Motor neuron (in vitro differentiated cells): ENCODE measurements at places on chromosomes 16 and 17.

DNA sequence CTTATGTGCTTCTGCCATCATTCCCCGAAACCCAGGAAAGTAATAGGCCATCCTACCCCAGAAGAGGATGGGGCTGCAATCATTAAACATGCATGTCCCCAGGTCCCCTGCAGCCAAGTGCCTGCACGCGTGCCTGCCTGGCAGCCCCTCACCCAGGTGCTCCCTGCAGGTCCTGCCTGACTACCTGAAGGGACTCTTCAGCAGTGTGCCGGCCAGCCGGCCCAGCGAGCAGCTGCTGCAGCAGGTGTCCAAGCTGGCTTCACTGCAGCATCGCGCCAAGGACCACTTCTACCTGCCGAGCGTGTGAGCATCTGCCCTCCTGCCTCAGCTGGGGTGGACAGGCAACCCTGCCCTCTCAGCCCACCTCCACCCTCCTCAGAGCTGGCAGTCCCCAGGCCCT lies 16.2 kb upstream of the ALKBH5 start:
- ATAC-seq = no peak

DNA sequence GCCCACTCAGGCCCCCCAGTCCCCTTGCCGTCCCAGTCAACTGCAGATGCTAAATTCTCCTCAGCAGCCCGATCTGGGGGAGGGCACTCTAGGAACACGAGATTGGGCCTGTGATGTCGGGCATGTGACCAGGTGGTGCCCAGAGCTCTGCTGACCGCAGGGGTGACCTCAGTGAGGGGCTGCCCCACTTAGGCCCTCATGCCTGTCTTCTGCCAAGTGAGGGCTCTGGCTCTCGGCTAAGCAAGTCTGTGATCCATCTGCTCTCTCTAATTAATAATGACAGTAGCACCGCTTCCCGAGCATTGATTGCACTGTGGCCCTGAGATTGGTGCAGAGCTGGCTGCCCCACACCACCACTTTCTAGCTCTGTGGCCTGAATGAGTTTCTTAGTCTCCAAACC lies 138.8 kb downstream of the MRM1 start:
- ATAC-seq = no peak

- ATAC-seq = no peak
These were observed 54.0 kb downstream of the AKAP1 start for GRCh38 chr17:57138956-57139576.

DNA sequence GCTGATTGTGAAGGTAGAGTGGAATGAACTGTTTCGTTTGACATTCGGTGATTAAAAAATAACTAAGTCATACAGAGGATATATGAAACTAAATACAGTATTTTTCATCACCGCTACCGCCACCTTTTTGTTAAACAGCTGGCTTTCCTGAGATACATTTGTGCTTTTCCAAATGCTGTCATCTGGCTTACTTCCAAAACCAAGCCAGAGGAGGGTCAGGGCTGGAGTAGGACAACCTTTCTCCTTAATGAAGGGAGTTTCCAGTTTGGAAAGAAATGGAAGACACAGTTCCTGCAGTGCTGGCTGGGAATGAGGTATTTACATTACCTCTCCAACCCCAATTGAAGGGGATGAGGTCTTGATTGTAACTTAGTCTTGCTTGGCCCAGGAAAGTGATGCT lies 3.2 kb downstream of the TNRC6C start:
- no peak for ATAC-seq

DNA sequence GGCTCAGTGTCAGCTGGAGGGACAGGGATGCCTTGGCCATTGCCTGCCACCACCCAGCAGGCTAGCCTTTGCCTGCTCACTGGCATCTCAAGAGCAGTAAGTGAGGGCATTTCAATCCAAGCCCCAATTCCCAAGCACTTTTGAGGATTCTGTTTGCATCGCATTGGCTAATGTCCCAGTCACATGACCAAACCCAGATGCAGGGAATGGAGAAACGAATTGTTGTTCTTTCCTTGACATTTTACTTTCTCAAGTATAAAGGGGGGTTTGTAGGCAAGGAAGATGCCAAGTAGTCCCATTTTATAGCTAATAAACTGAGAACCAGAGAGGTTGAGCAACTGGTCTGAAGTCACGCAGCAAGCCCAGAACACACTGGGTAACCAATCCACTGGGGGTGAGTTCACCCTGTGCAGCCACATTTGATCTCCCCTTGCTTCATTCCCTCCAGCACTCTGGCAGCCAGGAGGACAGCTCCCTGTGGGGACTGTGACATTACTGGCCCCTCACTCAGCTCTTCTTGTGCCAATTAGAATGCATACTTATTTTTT lies 193.8 kb upstream of the CACNG3 start:
- no peak for ATAC-seq

- no peak for ATAC-seq
These were observed 8.7 kb upstream of the CAPN15 start for GRCh38 chr16:518858-519257.

DNA sequence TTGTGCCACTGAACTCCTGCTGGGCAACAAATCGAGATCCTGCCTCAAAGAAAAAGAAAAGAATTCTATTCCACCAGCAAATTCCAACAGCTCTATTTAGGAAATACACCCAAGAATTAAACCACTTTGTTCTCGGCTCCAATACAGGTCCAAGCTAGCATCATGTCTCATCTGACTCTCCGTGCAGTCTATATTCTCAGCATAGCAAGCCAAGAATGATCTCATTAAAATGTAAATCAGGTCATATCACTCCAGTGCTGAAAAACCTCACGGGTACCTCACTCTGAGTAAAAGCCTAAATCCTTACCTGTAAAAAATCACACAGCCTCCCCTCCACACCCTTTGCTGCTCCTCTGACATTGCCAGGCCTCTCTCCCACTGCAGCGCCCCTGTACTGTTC lies 23.9 kb downstream of the UBE2G1 start:
- no peak for ATAC-seq

GRCh38 chr17:37164057-37164456 lies 211.7 kb upstream of the C17orf78 start:
- no peak for ATAC-seq

DNA sequence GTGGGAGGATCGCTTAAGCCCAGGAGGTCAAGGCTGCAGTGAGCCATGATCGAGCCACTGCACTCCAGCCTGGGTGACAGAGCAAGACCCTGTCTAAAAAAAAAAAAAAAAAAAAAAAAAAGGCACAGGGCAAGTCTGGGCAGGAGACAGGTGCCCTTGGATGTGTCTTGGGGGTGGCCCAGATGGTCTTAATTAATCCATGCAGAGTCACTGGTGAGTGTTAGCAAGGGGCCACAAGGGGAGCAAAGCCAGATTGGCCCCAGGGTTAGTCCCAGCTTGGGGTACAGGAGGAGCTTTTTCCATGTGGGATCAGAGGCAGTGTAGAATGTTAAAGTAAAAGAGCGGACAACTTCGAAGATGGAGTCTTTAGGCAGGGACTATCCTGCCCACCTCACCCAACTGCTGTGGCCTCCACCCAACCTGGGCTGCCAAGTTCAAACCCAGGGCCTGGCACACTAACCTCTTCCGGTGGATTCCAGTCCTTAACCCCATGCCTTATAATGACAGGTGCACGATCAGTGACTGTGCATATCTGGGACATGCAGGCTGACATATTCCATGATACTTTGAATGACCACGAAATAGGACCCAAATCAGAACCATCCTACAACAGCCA lies 32.2 kb upstream of the MFSD6L start:
- ATAC-seq = no peak

GRCh38 chr16:2324296-2324859 lies 16.1 kb downstream of the ABCA3 start:
- no peak for ATAC-seq

- ATAC-seq = no peak
These were observed 31.5 kb upstream of the GRIN2A start for GRCh38 chr16:10213748-10214147.

GRCh38 chr16:12958366-12958765 lies 57.0 kb downstream of the SHISA9 start:
- ATAC-seq = no peak

DNA sequence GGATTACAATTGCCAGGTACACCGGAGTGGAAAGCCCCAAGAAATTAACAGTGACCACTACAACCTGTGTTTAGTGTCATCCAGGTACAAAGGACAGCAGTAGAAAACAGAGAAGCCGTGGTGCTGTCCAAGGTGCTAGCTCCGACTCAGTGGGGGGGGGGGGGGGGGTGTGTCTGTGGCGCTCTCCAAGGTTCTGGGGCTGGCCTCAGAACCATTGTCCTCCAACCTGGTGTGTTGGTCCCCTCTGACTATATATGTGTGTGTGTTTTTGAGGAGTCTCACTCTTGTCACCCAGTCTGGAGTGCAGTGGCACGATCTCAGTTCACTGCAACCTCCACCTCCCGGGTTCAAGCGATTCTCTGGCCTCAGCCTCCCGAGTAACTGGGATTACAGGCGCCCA lies 5.8 kb upstream of the ZNF23 start:
- peak; percentile 36 for ATAC-seq

DNA sequence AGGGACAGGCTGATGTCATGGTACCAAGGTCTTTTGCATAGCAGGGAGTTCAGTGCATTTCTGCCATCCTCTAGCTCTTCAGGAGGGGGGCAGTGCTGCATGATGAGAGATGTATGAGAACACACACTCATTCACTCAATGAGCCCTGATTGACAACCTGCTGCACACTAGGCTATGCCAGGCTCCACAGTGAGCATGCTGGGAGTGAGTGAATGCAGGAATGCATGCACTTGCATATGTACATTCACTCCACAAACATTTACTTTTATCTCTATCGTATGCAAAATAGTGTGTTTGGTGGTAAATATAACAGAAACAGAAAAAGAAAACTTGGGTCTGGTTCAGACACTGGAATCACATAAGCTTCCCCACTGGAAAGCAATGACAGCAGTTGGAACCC lies 374.1 kb upstream of the C16orf82 start:
- peak; percentile 73 for ATAC-seq

DNA sequence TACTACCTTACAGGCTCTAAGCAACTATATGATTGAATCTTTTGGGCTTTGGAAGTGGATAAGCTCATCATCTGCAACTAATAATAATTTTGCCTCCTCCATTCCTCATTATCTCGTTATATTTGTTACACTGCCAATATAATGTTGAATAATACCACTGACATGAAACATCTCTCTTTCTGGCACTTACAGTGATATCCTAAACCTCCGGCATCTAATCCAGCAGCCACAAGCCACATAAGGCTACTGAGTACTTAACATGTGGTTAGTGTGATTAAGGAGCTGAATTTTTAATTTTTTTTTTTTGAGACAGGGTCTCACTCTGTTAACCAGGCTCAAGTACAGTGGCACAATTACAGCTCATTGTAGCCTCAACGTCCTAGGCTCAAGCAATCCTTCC lies 9.6 kb downstream of the CDC42EP4 start:
- no peak for ATAC-seq

GRCh38 chr17:72476575-72476986 lies 355.8 kb downstream of the SOX9 start:
- ATAC-seq = no peak

GRCh38 chr17:30550512-30551273 lies 73.5 kb downstream of the GOSR1 start:
- peak; percentile 96 for ATAC-seq

DNA sequence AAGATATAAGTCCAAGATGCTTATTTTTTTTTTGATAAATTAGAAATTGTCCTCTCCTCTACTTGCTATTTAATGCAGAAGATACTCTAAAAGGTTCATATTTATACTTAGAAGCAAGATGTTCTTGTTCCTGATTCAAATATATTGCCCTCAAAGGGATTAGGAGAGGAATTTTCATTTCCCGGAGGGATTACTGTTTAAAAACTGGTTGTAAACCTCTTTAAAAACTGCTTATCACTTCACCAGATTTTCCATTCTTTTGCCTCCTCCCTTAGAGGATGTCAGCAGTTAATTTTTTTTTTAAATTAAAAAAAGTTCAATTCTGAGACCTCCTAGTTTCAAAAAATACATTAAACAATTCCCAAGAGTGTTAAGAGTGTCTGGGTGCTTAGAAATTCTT lies 2.8 kb downstream of the TENT4B start:
- ATAC-seq = no peak

DNA sequence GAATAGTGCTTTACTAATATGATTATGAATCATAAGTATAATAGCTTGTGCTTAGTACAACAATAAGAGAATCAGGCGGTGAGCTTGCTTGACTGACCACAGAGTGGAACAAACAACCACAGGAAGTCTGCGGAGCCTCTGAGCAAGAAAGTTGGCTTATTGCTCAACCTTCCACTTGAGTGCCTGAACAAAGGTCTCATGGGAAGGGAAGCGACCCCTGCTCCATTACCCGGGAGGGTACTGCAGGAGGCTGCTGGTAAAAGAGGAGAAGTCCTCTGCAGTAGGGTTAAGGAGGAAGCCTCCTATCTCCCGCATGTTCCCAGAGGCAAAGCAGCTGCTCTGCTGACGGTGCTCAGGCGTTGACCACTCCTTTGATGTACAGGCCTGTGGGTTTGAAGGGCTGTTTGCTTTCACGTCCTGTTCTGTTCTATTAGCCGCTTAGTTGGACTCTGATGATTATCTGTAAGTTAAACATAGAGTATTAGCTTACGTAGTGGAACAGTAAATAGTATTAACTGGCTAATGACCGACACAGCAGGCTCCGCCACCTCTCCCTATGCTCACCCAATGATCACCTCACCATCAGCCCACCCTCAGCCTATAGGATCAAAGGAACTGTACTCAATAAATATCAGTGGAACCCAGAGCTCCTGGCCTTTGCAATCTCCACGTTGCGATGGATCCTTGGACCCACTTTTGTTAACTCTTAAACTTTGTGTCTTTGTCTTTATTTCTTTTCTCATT lies 17.5 kb downstream of the ALOX15B start:
- ATAC-seq = no peak

- no peak for ATAC-seq
These were observed 48.7 kb upstream of the GSE1 start for GRCh38 chr16:85564277-85565051.

GRCh38 chr17:2054512-2055291 lies at the start of gene HIC1:
HIC1 (plus strand) TSS chr17:2055103; CDS start chr17:2056691, 1,588 bp downstream.
- peak; percentile 23 for ATAC-seq

DNA sequence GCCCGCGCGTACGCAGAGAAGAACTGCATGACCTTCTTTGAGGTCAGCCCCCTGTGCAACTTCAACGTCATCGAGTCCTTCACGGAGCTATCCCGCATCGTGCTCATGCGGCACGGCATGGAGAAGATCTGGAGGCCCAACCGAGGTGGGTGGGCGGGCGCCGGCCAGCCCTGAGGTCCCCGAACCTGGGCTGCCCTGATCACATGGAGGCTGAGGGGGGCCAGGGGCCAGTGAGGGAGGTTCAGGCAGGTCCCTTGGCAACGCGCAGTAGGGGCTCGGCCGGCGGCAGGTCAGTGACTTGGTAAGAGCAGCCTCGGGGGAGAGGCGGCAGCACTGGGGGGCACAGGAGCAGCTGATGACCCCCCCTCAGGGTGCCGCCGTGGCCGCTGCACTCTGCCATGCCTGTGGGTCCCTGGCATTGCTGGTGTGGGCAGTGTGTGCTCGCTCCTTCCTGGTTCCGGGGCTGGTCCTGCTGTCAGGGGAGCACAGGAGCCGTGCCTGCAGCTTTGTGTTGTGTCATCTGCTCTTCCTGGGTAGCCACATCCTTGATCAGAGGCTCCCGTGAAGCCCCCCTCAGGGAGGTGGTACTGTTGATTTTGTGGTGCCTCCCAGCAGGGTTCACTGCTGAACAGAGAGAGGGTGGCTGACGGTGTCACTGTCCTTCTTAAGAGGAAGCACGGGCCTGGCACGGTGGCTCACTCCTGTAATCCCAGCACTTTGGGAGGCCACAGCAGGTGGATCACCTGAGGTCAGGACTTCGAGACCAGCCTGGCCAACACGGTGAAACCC lies 4.6 kb upstream of the WFIKKN1 start:
- ATAC-seq = no peak
